ENCODE measurements at places on chromosomes 3 and 15. TPM values are rescaled to one million over a fixed set of nuclear protein-coding genes. Genes with fewer than 3 reads are reported as not detected.

GRCh38 chr3:149466192-149466591, 8.3 kb upstream of the TM4SF4 start:
- DNase-seq, result peak; percentile 81

FBXO45 gene
- 6.6 TPM for total RNA-seq

EFL1 gene
- total RNA-seq, result 13.3 TPM

GRCh38 chr3:28334552-28334951, 14.0 kb upstream of the ZCWPW2 start:
- no peak for DNase-seq

ZNF860 gene
- 2.0 TPM for total RNA-seq

DNA sequence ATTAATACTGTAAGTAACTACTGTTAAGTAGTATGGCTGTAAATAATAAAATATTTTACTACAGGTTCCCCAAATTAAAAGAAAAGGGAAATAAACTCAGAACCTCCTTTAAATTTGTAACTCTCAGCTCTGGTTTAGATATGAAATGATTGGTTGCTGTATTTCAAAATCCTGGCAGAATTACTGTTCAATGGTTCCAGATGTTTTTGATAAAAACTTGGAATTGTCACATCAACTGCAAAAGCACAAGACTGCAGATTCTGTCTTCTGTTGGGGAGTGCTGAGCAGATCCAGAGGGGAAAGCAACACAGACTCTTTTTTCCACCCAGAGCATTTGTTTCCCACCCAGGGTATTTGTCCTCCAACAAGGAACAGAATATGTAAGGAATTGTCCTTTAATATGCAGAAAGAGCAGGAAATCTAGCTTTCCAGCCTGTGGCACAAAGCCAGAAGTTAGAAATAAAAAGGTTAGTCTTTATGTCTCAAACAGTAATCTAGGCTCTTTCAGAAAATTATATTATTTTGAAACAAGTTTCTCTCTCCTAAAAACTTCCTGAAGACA, 178.1 kb downstream of the KLHL25 start:
- no peak for DNase-seq

P2RY1 gene
- 17.9 TPM for total RNA-seq

Measured in vagina (tissue), 2 donors.